NK-92 treated with Interleukin-12 subunit alpha and Interleukin-12 subunit beta, amount 100 ng/mL, for 24 hours (cell line): ENCODE measurements at places on chromosomes 11 and 22.

DNA sequence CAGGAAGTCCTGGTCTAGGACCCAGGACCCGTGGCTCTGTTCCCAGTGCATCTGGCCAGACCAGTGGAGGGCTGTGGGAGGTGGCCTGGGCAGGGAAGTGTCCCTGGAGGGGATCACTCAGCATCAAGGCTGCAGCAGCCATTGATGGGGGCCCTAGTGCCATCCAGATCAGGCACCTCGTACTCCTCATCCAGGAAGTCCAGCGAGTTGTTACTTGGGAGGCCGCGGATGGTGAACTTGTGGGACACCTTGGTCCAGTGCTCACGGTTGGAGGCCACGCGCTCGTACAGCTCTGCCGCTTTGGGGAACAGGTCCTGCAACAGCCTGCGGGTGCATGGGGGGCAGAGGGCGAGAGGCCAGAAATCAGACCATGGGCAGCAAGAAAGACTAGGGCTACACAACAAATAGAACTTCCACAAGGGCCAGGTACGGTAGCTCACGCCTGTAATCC lies 96.9 kb downstream of the PDE2A start:
- DNase-seq = no peak

DNA sequence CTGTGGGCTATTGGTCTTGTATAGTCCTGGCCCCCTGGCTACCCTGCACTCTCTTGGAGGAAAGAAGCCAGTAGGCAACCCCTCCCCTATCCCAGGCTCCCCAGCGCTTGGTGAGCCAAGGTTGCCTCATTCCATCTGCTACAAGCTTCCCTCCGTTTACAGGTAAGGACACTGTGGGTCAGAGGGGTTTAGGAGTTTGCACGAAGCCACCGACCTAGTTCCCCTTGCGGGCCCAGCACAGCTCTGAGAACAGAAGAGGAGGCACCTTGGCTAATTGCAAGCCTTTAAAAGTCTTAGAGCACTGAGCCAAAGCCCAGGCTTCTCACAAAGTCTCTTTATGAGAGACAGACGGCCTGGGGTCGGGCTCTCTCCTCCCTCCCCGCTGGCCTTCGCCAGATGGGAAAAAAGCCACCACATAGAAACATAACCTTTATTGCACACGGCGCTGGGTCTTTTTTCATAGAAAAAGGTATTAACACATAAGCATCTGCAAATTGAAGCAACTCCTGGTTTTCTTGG lies 99.8 kb downstream of the CEP164 start:
- DNase-seq = no peak

DNA sequence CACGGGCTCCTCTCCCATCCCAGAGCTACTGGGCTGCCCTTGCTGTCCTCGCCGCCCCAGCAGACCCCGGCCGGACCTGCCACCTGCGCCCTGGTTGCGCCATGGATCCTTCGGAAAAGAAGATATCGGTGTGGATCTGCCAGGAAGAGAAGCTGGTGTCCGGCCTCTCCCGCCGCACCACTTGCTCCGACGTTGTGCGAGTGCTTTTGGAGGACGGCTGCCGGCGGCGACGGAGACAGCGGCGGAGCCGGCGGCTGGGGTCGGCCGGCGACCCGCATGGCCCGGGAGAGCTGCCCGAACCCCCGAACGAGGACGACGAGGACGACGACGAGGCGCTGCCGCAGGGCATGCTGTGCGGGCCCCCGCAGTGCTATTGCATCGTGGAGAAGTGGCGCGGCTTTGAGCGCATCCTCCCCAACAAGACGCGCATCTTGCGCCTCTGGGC lies 382 bp downstream of the RASSF10 start:
- no peak for DNase-seq

- DNase-seq = no peak
These were observed 120.0 kb upstream of the SYT13 start for GRCh38 chr11:45405916-45406670.

DNA sequence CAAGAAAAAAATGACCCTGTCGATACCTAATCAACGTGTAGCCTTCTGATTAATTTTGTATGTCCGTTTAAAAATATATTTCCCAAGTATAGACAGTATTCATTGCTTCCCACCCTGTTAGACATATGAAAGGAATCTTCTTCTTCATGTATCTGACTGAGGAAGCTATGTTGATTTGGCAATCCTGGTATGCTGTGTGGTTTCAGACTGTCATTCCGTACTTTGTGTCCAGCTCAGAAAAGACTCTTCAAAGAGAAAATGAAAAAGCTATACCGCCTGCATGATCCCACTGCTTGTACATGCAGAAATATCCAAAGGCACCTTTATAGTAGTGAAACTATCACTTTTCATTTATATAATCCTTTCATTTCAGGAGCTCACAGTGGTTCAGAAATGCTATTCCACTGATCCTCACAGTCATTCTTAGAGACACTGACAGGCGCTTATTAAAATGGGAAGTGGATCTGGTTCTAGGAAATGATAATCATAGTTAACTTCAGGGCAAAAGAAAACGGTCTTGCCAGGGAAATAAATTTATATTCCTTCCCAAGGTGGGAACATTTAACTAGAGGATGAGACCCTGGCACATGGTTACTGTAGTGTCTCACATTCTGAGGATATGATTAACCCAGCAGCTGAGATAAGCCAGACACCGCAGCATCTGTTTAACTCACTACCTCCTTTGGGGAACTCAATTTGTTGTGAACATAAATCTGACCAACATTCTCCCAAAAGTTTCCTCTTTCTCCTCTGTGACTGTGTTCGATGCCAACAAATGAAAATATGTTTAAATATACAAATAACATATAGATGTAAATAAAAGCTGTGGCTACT lies 599.2 kb upstream of the LUZP2 start:
- no peak for DNase-seq

- DNase-seq = no peak
These were observed 4.1 kb upstream of the SAC3D1 start for GRCh38 chr11:65036931-65037330.

DNA sequence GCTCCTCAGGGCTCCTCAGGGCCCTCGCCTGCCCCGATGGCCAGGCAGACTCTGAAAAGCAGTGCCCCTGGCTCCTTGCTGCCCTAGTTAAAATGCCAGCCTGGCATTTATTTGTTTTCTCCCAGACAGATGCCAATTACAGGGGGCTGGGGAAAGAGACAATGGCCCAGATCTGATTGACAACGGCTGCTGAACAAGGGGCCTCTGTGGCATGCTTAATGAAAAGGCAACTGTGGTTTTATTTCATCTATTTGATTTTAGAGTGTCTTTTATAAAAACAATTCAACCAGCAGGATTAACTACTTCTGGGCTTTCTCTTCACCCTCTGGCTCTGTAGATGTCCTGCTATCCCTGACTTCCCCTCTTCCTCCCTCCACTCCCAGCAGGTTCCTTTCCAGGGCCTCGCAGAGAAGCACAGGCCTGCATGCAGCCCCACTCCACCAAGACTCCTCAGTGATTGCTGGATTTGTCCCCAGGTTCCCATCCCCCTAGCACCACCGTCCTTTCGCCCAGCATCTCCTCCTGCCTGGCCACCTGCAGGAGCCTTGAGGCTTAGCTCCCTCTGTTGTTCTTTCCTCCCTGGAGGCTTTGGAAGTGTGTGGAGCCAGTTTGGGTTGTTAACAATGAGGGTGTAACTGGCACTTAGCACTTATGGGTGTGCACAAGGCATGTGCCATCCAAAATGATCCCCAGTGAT lies 171.1 kb downstream of the TENM4 start:
- no peak for DNase-seq

GRCh38 chr11:1237851-1238250 lies 15.0 kb downstream of the MUC5B start:
- no peak for DNase-seq

- no peak for DNase-seq
These were observed 121.5 kb downstream of the CD44 start for GRCh38 chr11:35260342-35260985.

- no peak for DNase-seq
These were observed 3.3 kb downstream of the MRPL49 start for GRCh38 chr11:65125197-65126056.
